HT-29 (cell line): ENCODE measurements at places on chromosomes 4 and X.
A peak's percentile ranks its signal among the peaks of the same experiment; 100 is the strongest.

DNA sequence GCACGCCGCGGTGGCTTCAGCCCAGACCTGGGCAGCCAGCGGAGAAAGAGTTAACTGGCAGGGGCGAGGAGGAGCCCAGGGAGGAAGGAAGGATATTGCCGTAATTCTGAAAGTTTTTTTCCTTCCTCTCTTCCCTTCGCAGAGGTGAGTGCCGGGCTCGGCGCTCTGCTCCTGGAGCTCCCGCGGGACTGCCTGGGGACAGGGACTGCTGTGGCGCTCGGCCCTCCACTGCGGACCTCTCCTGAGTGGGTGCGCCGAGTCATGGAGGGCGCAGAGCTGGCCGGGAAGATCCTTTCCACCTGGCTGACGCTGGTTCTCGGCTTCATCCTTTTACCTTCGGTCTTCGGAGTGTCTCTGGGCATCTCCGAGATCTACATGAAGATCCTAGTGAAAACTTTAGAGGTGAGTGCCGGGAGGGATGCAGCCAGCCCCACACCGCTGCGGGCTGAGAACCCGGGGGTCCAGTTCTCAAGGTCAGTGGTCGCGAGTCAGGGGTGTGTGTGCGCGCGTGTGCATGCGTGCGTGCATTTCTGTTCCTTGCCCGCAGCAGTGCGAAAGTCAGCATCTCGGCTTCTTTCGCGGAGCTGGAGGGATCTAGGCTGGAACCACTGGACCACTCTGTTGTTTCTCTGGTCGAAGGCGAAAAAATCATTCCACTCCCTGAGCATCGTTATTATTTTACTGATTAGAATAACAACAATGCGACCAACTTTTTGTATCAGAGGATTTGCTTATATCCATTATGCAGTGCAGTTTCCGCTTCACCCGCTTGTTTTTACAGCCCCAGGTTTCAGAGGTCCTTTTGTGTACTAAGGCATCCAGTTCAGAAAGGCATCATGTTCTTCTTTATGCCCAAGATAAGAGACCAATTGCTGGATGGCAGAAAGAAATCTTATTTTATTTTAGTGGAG lies 709 bp downstream of the GPAT3 start:
- DNase-seq, result no peak

DNA sequence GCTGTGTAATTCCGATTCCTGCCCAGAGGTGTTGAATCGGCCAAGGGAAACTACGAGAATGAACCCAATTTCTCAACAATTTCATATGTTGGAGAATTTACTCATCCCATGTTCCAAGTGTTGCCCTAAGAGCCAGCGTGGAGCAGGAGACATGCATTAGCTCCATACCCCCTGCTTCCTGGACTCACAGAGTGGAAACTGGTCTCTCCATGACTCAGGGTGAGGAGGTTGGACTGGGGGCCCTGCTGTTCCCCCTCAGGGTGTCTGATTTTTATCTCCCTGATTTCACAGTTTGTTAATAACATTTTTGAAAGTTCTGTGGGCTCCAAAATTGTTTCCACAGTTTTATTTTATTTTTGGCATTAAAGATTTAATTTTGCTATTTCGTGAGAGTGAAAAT lies 183.0 kb upstream of the SFRP2 start:
- DNase-seq, result no peak

GRCh38 chr4:20565075-20565721 lies 135.1 kb upstream of the PACRGL start:
- DNase-seq, result no peak

DNA sequence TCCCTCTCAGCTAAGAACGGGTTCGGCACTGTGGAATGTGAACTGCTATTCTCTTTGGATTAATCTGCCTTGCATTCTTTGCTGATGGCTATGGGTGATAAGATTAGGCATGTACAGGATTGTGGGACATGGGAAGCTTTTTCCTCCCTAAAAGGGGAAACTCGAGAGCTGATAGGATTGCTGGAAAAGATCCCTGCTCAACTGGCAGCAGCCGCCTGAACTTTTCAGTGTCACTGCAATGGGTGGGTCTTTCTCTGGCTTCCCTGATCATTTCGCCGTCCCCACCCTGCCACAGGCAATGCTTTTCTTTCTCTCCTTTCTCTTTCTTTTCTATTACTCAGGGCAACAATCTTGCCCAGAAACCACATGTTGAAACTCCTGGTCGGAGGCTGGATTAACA lies 20.5 kb downstream of the PAGE2 start:
- no peak for DNase-seq

GRCh38 chrX:132034648-132035047 lies 11.5 kb downstream of the STK26 start:
- DNase-seq, result no peak

GRCh38 chr4:11765849-11766453 lies 337.3 kb upstream of the HS3ST1 start:
- peak; percentile 77 for DNase-seq

DNA sequence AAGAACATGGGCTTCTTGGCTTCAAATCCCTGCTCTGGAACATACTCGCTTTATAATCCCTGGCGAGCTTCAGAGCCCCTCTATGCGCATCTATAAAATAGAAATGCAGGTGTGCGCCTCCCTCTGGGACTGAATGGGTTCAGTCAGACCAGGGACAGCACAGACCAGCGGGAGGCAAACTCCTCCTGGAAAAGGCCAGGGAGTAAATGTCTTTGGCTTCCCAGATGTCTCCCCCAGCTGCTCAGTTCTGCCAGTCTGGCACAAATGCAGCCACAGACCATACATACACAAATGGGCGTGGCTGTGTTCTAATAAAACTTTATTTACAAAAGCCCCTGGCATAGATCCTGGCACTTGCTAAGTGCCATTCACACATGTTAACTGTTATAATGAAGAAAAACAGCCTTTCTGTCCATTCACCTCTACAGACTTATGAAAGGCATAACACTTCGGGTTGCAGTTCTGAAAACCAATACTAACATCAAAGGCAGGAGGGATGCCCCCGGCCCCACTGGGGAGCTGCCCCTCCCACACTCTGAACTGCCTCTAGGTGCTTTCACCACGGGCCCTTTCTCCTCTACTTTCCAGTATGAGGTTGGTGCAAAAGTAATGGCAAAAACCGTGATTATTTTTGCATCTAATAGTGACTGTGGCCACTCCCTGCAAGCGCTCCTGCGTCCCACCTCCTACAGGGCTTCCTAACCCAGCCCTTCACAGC lies 4.6 kb downstream of the JAKMIP1 start:
- DNase-seq, result no peak

GRCh38 chrX:123803331-123803983 lies 56.4 kb upstream of the XIAP start:
- DNase-seq, result peak; percentile 95

GRCh38 chr4:105594099-105595010 lies 41.9 kb downstream of the ARHGEF38 start:
- peak; percentile 87 for DNase-seq

GRCh38 chrX:13485167-13485566 lies 84.2 kb upstream of the EGFL6 start:
- DNase-seq, result peak; percentile 25

DNA sequence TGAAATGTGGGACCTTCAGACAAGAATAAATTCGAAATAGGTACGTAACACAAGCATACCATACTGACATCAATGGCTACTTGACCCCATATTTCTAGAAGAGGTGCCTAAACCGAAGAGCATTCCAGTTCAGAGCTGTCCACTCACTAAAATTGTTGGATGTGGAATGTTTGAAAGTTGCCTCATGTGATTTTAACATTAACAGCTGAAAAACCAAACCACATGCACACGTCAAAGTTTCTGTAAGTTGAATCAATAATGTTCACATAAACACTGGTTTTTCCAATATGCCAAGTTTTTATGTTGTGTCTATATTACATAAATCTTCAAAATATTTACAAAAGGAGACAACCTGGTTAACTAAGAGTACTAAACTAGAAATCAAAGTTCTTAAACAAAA lies 3.5 kb downstream of the UBE2D3 start:
- no peak for DNase-seq

DNA sequence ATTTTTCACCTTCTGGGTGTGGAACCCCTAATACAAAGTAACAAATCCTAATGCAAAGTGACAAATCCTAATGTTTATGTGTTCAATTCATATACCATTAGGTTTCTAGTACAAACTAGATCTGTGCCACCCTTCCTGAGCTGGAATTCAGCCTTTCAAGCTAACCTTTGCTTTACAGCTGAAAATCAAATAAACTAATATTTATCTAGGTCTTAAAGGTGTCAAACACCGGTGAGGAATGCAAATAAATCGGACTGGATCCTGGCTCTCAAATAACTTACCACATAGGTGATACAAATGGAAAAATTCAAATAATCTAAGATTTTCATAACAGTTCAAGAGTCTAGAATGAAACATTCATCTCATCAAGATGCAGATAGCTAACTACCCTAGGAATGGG lies 11.6 kb downstream of the IRF2 start:
- peak; percentile 5 for DNase-seq

- no peak for DNase-seq
Measured at GRCh38 chr4:113236916-113237315, 187.5 kb downstream of the ANK2 start.

GRCh38 chr4:108628411-108628810 lies 8.0 kb downstream of the RPL34 start:
- DNase-seq, result no peak

GRCh38 chr4:138405466-138405891 lies 163.3 kb upstream of the SLC7A11 start:
- no peak for DNase-seq

GRCh38 chr4:83947830-83948193 lies 411.9 kb downstream of the GPAT3 start:
- no peak for DNase-seq

DNA sequence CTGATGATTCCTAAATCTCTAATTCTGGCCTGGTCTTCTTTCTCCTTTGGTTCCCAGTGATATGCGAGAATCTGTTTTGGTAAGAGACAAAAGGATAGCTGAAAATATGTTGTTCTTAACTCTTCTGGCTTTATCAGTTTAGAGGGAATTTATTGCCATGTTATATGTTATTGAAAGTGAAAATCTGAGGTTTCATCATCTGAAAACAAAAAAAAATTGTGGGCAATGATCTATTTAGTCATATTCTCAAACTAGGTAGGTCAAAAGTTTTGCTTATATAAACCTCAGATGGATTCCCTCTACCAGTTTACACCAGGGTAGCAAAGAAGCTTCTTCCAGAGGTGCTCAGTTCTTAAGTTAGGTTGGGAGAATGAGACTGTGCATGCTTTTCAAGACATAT lies 103.6 kb downstream of the ITM2A start:
- DNase-seq, result no peak

- peak; percentile 37 for DNase-seq
Measured at GRCh38 chrX:53678667-53679066, 7.9 kb downstream of the HUWE1 start.

DNA sequence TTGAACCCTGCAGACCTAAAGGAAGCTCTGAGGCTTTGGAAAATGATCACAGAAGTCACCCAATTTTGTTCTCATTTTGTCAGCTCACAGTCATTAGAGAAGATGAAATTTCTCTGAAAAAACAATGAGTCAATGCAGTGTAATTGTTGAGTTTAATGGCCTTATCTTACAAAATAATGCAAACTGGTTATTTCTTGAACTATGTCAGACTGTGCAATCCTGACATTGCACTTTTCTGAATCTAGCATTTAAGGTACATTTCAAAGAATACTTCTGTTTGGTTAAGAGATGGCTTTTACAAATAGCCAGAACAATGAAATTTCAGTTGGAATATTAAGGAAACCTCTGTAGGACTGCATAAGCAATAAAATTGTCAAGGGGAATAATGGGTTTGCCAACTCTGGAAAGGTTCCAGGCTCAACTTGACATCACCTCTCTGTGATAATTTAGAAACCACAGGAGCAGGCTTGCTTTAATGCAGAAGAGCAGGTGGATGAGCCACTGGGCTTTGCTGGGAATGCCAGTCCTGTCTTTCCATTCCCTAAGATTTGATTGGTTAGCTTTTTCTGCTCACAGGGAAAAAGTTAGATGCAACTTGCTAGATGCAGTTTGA lies 222.8 kb downstream of the FRMPD4 start:
- no peak for DNase-seq

GRCh38 chr4:1488831-1489638 lies 82.8 kb upstream of the NKX1-1 start:
- no peak for DNase-seq

DNA sequence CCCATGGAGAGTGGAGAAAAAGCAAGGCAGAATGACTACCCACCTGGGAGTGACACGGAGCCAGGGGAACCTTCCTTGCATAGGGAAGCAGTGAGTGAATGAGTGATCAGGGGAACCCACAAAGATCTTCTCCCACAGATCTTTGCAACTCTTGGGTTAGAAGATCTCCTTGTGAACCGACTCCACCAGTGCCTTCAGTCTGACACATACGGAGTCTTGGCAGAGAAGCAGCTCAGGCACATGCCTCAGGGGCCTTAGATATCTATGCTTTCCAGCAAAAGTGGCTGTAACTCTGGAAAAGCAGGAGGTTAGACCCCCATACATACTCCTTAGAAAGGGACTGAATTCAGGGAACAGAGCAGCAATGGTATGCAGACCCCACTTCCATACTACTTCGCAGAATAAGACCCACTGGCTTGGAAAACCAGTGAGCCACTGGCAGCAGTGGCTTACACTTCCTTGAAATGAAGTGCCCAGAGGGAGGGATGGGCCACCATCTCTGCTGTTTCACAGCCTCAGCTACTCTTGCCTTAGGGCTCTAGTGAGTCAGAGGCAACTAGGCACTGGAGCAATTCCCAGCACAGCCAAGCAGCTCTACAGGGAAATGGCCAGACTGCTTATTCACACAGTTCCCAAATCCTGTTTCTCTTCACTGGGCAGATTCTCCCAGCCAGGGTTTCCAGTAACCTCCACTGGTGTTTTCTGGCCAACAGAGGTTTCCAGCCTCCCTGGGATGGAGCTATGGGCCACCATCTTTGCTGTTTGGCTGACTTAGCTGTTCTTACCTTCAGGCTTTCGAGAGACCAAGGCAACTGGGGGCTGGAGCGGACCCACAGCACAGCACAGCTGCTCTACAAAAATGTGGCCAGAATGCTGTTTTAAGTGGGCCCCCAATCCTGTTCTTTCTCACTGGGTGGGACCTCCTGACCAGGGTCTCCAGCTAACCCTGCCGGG lies 82.8 kb upstream of the TCEAL2 start:
- DNase-seq, result no peak

- peak; percentile 94 for DNase-seq
Measured at GRCh38 chr4:77104791-77105540, 29.2 kb upstream of the CCNI start.

DNA sequence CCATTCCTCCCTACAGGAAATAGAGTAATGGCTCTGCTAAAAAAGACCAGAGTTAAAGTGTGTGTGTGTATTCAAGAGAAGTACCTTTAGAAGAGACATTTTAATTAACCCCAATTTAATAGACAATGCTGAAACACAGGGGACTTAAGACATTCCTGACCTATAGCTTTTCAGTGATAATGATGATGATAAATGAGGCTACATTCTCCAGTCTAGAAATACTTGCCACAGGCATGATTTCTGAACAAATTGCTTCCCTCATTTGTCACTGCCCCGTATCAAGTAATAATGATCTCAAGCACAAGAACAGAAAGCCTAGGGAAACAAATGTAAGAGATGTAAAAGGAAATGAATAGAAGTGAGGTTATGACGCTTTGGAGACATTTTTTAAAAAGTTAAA lies 117.1 kb downstream of the UNC5C start:
- DNase-seq, result no peak

DNA sequence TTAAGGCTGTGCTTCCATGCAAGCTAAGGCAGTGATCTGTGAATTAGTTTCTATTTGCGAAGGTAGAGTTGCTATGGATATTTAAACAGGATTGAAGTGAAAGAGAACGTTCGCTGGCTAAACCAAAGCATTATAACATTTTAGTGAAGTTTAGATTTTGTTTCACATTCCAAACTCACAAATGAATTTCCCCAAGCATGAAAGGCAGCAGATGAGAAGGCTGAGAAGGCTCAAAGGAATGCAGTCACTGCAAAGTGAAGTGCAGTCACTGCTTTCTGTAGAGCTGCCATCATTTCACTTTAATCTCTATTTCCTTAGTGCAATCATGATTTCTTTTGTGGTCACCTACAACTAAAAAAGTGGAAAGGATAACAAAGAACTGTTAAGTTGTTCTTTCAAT lies 334.7 kb upstream of the NR3C2 start:
- DNase-seq, result no peak
